Stimulated activated CD8-positive, alpha-beta memory T cell treated with anti-CD3 and anti-CD28 coated beads, Interleukin-4, amount 100 ng/mL, for 4 hours (primary cell): ENCODE measurements at places on chromosomes 3 and 15.

GRCh38 chr15:66881173-66881905 is 179.3 kb downstream of the SMAD6 start:
- no peak for DNase-seq

- no peak for DNase-seq
Observed at GRCh38 chr3:43644443-43644842, 22.6 kb upstream of the ANO10 start.

DNA sequence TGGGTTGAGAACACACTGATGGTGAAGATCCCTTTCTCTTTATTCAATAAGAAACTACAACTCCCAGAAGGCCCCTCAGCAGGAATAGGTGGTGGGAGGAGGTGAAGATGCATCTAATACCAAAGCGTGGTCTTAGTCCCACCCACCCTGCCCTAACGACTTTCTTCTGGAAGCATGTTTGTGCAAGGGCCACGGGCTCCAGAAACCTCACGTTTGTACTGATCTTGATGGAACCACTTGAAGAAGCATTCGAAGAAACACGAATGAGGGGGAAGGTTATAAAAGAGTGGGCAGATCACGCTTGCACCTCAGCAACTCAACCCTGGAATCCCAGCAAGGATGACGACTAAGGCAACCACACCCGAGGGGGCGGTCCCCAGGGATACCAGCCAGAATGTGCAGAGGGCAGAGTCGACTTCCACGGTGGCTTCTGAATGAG is 10.6 kb upstream of the SLC25A36 start:
- DNase-seq: no peak

GRCh38 chr15:38193496-38193895 is 59.1 kb upstream of the SPRED1 start:
- no peak for DNase-seq

- no peak for DNase-seq
Observed at GRCh38 chr15:74397239-74398068, 30.0 kb upstream of the CYP11A1 start.

DNA sequence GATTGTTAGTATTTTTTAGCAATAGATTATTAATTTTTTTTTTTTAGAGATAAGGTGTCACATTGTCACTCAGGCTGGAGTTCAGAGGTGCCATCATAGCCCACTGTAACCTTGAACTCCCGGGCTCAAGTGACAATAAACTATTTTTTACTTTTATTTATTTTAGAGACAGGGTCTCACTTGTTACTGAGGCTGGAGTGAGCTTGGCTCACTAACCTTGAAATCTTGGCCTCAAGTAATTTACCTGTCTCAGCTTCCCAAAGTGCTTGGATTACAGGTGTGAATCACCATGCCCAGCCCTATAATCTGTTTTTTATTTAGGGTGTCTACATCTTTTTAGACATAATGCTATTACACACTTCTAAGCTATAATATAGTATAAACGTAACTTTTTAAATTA is 7.9 kb upstream of the ARPP19 start:
- DNase-seq: no peak

- no peak for DNase-seq
Observed at GRCh38 chr3:59411694-59412093, 361.9 kb upstream of the CFAP20DC start.

DNA sequence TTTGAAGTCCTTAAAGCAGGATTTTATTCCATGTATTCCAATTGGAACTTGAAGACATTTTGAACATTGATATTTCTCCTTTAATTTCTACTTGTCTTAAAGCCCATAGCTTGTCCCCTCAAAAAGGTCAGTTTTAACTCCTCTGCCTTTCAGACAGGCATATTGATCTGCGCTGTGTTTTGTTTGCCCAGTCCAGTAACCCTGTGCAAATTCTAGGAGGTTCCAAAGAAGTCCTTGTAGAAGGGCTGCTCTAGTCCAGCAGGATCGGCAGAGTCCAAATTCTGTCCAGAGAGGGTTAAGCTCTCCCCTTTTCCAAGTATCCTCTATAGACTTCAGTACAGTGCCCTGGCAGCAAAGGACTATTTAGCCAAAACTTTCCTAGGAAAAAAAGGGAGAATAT is 105.6 kb upstream of the MANF start:
- DNase-seq: no peak

DNA sequence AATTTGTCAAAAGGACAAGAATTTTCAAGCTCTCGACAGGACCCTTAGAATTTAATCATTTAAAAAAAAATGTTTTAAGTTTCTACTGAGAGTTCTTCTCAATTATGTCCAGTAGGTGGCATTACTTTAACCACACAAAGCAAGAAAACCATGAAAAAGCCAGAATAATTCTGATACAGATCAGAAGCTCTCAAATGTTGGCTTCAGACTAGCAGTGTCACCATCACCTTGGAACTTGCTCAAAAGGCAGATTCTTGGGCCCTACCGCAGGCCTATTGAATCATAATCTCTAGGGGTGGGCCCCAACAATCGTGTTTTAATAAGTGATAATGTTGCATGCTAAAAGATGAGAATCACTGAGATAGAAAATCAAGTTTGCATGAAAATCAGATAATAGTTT is 99.5 kb upstream of the KCNMB2 start:
- no peak for DNase-seq
